Lung (tissue), 17 donors: ENCODE measurements at places on chromosomes 16 and 17. TPM values are rescaled to one million over a fixed set of nuclear protein-coding genes. Genes with fewer than 3 reads are reported as not detected.
A peak's percentile ranks its signal among the peaks of the same experiment; 100 is the strongest.

GRCh38 chr17:80842456-80843013, 149.1 kb upstream of the CHMP6 start:
- peak; percentile 55 for DNase-seq

DNA sequence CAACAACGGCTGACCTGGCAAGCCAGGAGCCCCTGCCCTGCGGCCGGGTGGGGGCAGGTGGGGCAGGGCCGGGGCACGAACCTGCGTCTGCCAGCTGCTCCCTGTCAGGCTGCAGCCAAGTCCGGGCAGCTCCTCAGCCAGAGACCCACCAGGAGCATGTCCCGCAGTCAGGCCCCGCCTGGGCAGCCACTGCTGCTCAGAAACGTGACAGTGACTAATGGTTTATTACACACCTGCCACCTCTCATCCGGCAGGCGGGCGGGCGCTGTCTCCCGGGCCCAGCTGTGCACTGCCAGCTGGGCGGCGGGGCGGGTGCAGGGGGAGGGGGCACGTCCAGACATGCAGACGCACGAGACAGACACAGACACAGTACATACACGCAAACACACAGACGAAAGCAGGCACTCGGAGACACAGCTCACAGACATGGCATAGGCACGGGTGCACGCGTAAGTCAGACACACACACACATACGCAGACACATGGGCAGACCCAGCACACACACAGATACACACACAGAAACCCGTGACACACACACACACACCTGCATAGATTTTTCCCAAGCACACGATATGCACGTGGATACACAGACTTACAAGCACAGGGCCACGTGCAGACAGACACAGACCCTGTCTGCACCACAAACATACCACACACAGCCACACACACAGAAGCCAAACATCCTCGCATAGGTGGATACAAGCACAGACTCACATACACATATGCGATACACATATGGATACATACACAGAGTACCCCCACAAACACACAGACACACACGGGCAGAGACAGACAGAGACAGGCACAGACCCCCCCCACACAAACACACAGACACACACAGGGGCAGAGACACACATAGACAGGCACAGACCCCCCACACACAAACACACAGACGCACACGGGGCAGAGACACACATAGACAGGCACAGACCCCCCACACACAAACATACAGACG, 248.3 kb upstream of the CIBAR2 start:
- DNase-seq = no peak

- no peak for DNase-seq
Observed at GRCh38 chr16:87150262-87150661, 166.9 kb downstream of the C16orf95 start.

Gene PSMD3
- total RNA-seq = 56.2 TPM

Gene RPA1
- 44.1 TPM for total RNA-seq

DNA sequence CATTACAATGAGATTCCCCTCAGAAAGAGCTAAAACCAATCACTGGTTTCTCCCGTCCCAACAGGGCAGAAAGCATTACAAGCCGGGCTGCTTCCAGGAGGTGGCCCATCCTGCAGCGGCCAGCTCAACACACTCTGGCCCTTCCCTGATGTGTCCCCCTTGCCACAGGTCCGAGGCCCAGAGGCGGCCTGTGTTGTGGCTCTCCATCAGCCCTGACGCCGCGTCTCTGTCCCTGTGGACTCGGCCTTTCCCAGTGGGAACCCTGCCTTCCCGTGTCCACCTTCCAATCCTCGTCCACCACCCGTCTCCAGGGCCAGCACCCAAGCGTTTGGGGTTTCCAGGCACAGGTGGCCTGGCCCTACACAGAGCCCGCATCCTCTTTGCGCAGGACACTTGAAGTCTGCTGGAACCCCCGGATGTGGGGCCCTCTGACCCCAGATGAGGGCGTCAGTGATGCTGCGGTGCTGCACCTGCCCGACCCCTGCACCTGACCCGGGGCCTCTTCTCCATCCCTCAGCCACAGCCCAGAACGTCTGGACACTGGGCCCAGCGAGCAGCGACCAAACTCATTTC, 21.1 kb downstream of the RAB40B start:
- no peak for DNase-seq

GRCh38 chr16:74725651-74726455, 25.2 kb upstream of the MLKL start:
- DNase-seq = no peak

- no peak for DNase-seq
Observed at GRCh38 chr16:87323727-87324410, 6.7 kb upstream of the C16orf95 start.

Gene KIF18B
- total RNA-seq = 0.80 TPM

Gene TAOK2
- 55.3 TPM for total RNA-seq

Gene TP53TG3F
- not detected for total RNA-seq

Gene ACLY
- 158 TPM for total RNA-seq

- peak; percentile 32 for DNase-seq
Observed at GRCh38 chr17:34300652-34301370, 15.3 kb downstream of the CCL11 start.

- no peak for DNase-seq
Observed at GRCh38 chr17:17683710-17684365, 2.6 kb downstream of the RAI1 start.

DNA sequence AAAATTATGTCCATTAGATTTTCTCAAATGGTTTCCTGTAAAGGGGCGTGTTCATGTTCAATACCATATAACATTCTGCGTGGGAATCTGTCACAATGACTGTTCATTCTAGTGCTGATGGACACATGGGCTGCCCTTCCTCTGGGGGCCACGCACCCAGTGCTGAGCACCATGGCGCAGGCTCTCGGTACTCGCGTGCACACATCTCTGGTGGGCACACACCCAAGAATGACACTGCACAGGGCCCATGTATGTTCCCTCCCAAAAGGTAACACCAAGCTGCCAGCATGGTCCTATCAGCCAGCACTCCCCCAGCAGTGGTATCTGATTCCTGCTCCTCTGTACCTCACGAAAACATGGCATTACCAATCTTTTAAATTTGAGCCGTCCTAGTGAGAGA, 13.7 kb downstream of the B9D1 start:
- DNase-seq = no peak

Gene RNF112
- 6.9 TPM for total RNA-seq

GRCh38 chr16:87141402-87141801, 175.8 kb downstream of the C16orf95 start:
- DNase-seq = no peak

Gene FLYWCH1
- total RNA-seq = 34.3 TPM

- no peak for DNase-seq
Observed at GRCh38 chr16:85571563-85571812, 41.6 kb upstream of the GSE1 start.

- no peak for DNase-seq
Observed at GRCh38 chr16:47995354-47995753, 160.4 kb downstream of the ABCC12 start.

Gene PGAP6
- total RNA-seq = 71.5 TPM

Gene NTN1
- total RNA-seq = 10.9 TPM

- DNase-seq = no peak
Observed at GRCh38 chr16:21694609-21695008, 30.8 kb downstream of the OTOA start.

DNA sequence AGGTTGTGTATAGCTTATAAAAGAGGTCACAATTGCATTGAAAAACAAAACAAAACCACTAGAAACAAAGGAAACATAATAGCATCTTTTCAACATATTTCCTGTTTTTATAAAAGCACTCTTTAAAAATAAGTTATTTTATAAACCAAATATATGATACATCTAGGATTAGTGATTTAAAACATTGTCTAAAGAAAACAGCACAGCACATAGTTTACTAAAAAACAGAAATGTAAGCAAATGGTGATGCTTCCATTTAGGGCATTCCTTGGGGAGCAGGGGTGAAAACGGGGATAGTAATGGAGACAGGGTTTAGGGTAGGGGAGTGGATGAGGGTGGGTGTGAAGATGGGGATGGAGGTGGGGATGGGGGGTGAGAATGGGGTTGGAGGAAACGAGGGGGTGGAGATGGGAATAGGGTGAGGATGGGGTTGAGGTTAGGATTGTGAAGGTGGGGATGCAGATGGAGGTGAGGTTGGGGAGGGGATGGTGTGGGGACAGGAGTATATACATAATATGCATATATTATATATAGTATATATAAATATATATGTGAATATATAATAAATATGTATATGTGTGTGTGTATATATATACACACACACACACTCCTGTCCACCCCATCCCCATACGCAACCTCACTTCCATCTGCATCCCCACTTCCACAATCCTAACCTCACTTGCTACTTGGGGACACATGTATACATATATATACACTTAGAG, 1519.5 kb downstream of the CDH11 start:
- no peak for DNase-seq

DNA sequence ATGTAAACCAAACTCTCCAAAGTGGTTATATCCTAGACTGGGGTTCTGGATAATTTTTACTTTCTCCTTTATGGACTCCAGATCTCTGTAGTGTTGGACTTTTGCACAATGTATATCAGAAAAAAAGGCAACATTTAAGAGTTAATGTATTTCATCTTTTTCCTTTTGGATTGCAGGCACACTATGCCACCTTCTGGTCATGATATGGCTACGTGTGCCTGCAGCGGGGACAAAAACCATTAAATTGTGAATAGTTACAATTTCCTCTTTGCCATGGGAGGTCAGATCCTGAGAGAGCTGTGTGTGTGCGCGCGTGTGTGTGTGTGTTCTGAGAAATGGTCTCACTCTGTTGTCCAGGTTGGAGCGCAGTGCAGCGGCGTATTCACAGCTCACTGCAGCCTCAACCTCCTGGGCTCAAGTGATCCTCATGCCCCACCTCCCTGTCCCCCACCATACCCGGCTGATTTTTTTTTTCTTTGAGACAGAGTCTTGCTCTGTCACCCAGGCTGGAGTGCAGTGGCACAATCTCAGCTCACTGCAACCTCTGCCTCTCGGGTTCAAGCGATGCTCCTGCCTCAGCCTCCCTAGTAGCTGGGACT, 4.3 kb upstream of the SGF29 start:
- peak; percentile 57 for DNase-seq

Gene SLC9A5
- total RNA-seq = 5.9 TPM

DNA sequence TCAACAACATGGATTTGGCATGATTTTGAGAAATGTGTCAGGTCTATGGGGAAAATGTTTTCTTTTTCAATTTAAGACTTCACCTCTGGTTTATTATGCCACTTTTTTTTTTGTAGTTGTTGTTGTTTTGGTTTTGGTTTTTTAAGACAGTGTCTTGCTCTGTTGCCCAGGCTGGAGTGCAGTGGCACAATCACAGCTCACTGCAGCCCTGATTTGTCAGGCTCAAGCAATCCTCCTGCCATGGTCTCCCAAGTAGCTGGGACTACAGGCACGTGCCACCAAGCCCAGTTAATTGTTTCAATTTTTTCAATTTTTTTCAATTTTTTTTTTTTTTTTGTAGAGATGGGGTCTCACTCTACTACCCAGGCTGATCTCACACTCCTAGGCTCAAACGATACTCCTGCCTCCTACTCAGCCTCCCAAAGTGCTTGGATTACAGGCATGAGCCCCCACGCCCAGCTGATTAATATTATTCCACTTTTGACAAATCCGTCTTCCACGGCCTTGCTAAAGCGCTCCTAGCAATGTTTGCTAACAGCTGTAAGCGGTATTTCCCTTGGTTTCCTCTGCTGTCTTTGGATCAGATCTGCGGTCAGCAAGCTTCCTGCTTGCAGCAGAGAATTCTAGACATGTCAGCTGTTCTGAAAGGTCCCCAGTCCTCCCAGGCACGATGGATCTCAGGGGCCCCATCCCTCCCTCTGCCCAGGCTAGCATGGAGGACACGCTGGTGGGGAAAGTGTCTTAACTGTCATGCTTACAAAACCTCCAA, 7.0 kb upstream of the MILR1 start:
- DNase-seq = peak; percentile 25

- no peak for DNase-seq
Observed at GRCh38 chr16:17294856-17295255, 175.9 kb downstream of the XYLT1 start.

Gene EVPL
- 34.1 TPM for total RNA-seq

DNA sequence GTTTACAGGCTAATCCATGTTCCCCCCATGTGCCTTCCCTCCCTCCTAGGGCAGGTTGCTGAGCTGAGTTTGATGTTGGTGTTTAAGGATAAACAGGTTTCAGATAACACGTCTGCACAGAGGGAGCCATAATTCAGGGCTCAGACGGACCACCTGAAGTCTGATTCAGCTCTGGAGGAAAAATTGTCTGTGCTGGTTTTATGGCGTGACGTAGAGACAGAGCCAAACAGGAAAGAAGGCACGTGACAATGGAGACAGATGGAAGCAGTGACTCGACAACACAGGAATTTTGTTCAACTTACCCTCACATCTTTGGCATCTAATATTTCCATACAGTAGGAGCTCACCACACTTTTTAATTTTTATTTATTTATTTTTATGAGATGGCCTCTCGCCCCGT, 10.7 kb upstream of the USP10 start:
- DNase-seq = no peak

Gene TERB1
- not detected for total RNA-seq

Gene CNGB1
- 0.14 TPM for total RNA-seq

Gene CYGB
- total RNA-seq = 20.0 TPM

- peak; percentile 82 for DNase-seq
Observed at GRCh38 chr17:72514891-72515290, 394.1 kb downstream of the SOX9 start.

Gene SPATA32
- not detected for total RNA-seq

DNA sequence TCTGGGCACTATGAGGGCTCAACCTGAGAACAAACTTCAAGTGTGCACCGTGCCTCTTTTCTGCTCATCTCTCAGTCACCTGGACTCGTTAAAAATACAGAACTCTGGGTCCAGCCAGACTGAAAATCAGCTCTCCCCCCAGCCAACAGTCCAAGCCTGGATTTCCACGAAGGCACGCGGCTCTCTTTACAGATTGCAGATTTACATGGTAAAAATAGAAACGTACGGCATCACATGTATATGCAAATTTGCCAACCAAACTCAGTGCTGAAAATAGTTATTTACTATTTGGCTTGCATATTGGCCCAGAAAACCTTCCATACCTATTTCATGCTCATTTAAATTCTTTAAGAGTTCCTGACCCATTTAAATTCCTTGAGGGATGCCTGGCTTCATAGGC, 315.8 kb downstream of the MAF start:
- no peak for DNase-seq

Gene COL1A1
- total RNA-seq = 443 TPM

GRCh38 chr16:30028438-30029076, 2.5 kb downstream of the TLCD3B start:
- peak; percentile 74 for DNase-seq

DNA sequence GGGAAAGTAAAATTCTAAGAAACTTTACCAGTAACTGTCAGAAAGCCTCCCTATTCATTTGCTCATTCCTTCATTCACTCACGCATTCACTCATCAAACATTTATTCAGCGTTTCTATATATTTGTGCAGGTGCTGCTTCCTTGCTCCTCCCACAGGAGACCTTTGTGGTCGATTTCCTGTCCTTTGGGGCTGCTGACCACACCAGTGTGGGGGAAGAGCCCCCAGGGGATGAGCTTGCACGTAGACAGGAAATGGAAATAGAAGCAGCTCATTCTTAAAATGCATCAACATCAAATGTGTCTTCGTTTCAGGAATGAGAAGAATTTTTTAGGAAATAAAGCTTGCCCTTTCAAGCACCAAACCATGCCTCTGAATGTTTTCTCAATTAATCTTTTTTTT, 9.6 kb downstream of the PIK3R6 start:
- DNase-seq = peak; percentile 44
